ENCODE measurements at places on chromosomes 12 and 14.

GRCh38 chr12:31224768-31225448 lies 101.0 kb downstream of the SINHCAF start:
- DNase-seq, result no peak
- H3K4me1 ChIP-seq, result no peaks in the 10 kb centered on the region
- no peaks in the 10 kb centered on the region for H3K27me3 ChIP-seq
- H3K36me3 ChIP-seq, result no peaks in the 10 kb centered on the region
- no peak overlapping the region for H3K4me3 ChIP-seq

- no peaks in the 10 kb centered on the region for H3K4me1 ChIP-seq
- H3K4me3 ChIP-seq, result no peak overlapping the region
- no peak for DNase-seq
- no peak overlapping the region for H3K27ac ChIP-seq
- no peaks in the 10 kb centered on the region for H3K36me3 ChIP-seq
- H3K27me3 ChIP-seq, result peaks cover 66% of the 10 kb centered on the region
Observed at GRCh38 chr12:101501410-101501995, 26.4 kb downstream of the SPIC start.

DNA sequence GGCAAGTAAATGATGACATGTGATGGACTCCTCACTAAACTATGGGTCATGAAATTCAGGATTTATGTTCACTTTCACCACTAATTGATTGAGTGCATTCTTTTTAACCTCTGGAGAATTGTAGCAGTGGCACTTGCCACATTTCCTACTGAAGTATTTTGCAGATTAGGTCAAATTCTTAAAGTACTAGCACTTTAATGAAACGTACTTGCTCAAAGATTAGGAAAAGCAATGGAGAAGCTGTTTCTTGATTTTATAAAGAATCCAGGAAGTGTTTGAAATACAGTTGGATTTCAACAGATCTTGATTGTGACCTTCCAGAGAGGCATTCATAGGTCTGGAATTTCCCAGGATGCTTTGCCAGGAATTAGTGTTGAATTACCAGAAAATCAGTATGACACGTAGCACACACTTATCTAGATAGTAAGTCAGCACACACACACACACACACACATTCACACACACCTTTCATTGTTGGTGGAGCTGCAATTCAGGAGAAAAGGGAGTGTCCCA lies 162.6 kb downstream of the MYRFL start:
- H3K27me3 ChIP-seq, result no peaks in the 10 kb centered on the region
- H3K27ac ChIP-seq, result peak overlapping the region; percentile 28
- H3K4me3 ChIP-seq, result no peak overlapping the region

- no peaks in the 10 kb centered on the region for H3K4me1 ChIP-seq
- no peak overlapping the region for H3K27ac ChIP-seq
Observed at GRCh38 chr12:131089531-131090273, 136.0 kb downstream of the ADGRD1 start.

- no peak for DNase-seq
- no peaks in the 10 kb centered on the region for H3K36me3 ChIP-seq
- H3K4me3 ChIP-seq, result no peak overlapping the region
- peaks cover 24% of the 10 kb centered on the region for H3K27me3 ChIP-seq
Observed at GRCh38 chr14:103216857-103217256, 93.6 kb downstream of the TNFAIP2 start.

DNA sequence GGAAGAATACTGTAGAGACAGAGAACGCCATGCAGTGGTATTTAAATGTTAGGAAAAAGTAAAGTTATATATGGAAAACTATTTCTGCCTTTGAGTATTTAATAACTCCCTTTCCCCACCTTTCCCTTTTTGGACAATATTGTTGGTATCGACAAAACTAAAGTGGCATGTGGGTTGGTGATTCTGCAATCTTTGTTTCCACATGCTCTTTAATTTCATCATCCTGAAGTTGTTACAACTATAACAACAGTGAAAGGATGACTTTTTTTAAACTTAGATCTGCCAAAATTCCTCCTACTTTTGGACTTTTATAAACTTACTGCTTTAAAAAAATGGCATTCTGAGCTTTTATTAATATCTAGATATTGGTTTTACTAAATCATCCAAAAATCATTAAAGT lies 25.3 kb downstream of the TTC8 start:
- peaks cover 8% of the 10 kb centered on the region for H3K4me1 ChIP-seq
- H3K4me3 ChIP-seq, result no peak overlapping the region
- DNase-seq, result peak; percentile 43
- H3K36me3 ChIP-seq, result peaks cover 5% of the 10 kb centered on the region
- no peak overlapping the region for H3K27ac ChIP-seq

- H3K4me3 ChIP-seq, result no peak overlapping the region
- no peak for DNase-seq
- H3K27ac ChIP-seq, result no peak overlapping the region
- H3K36me3 ChIP-seq, result no peaks in the 10 kb centered on the region
- no peaks in the 10 kb centered on the region for H3K4me1 ChIP-seq
- H3K27me3 ChIP-seq, result no peaks in the 10 kb centered on the region
Observed at GRCh38 chr12:92762773-92763172, 60.0 kb downstream of the PLEKHG7 start.

DNA sequence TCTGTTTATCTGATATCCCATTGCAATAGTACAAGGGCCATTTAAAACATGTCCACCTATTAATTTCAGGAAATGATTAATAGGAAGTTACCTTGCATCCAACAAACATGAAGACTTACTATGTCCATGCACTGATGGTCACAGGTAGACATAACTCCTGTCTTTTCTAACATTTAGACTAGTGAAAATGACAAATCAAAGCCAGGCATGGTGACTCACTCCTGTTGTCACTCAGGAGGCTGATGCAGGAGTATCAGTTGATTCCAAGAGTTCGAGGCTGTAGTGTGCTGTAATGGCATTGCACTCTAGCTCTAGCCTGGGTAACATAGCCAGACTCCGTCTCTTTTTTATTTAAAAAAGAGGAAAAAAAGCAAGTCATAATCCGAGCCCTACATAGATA lies 14.8 kb downstream of the HSP90B1 start:
- H3K4me1 ChIP-seq, result no peaks in the 10 kb centered on the region
- peak overlapping the region; percentile 33 for H3K27ac ChIP-seq
- H3K27me3 ChIP-seq, result no peaks in the 10 kb centered on the region

DNA sequence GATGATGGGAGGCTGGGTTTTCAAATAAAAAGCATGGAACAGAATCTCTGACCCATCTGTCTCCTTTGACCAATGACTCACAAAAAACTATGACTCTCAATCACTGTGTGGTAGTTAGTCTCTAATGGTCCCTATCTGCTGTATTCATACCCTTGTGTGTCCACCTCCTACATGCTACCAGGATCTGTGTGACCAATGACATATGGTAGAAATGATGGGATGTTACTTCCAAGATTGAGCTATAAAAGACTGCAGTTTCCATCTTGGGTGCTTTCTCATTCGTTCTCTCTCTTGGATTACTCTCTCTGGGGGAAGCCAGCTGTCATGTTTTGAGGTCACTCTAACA lies 144.7 kb upstream of the BTG1 start:
- no peaks in the 10 kb centered on the region for H3K36me3 ChIP-seq
- H3K4me3 ChIP-seq, result no peak overlapping the region
- no peaks in the 10 kb centered on the region for H3K4me1 ChIP-seq
- DNase-seq, result no peak
- no peaks in the 10 kb centered on the region for H3K27me3 ChIP-seq

DNA sequence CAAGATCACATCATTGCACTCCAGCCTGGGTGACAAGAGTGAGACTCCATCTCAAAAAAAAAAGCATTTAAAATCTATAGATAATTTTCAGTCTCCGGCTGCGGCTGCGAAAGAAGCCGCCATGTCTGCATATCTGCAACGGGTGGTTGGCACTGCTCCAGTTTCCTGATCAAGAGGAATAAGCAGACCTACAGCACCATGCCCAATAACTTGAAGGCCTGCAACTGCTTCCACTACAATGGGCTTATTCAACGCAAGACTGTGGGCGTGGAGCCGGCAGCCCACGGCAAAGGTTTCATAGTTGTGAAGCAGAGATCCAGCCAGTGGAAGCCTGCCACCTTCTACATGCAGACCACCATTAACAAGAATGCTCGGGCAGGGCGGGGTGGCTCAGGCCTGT lies 30.6 kb upstream of the EID3 start:
- no peaks in the 10 kb centered on the region for H3K36me3 ChIP-seq
- no peak overlapping the region for H3K4me3 ChIP-seq
- no peaks in the 10 kb centered on the region for H3K27me3 ChIP-seq
- H3K4me1 ChIP-seq, result no peaks in the 10 kb centered on the region
